ENCODE measurements at places on chromosomes 1 and 21. TPM values are rescaled to one million over a fixed set of nuclear protein-coding genes. Genes with fewer than 3 reads are reported as not detected.

DNA sequence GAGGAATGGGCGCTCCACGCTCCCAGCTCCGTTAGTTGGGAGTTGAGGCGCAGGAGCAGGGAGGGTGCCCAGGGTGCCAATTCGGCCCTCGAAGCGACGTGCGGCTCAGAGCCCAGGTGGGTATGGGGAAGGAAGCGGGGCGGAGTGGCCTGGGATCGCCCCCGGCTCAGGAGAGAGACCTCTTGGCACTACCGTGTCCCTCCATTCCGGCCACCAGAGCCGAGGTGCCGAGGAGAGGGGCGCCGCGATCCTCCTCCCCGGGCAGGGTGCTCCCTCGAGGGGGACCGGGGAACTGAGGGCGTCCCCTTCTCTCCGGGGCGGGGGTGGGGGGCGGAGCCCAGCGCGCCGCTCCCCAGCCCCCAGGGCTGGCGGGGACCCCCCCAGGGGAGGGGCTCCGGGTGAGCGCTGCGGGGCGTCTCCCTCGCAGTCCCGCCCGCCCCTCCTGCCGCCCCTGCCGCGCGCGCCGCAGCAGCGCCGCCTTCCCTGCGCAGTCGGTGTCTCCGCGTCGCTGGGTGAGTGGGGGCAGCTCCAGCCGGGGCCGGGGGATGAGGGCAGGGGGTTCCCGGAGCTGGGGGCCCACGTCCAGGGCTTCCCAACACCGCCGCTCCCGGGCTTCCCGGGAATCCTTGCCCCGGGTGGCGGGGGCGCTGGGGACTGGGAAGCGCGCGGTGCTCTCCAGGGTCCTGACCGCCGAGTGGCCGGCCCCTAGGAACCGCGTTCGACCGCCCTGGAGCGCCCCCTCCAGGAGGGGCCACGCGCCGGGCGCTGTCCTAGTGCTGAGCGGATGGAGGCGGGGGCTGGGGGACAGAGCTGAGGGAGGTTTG lies at the start of gene HPCA:
Gene HPCA (plus strand): TSS at position 488 of the 824 bp plus-strand sequence. CDS start 2,408 bp downstream, outside the sequence.
- H3K27me3 ChIP-seq, result peaks cover 61% of the 10 kb centered on the region
- no peak within 1 kb of the TSS for H3K4me3 ChIP-seq
- H3K4me1 ChIP-seq, result peaks cover 3% of the 10 kb centered on the region
- H3K27ac ChIP-seq, result no peak within 1 kb of the TSS

- H3K4me1 ChIP-seq, result no peaks in the 10 kb centered on the region
- H3K4me3 ChIP-seq, result no peak overlapping the region
- H3K27me3 ChIP-seq, result no peaks in the 10 kb centered on the region
- no peak for DNase-seq
Observed at GRCh38 chr1:3543076-3544039, 68.0 kb downstream of the MEGF6 start.

DNA sequence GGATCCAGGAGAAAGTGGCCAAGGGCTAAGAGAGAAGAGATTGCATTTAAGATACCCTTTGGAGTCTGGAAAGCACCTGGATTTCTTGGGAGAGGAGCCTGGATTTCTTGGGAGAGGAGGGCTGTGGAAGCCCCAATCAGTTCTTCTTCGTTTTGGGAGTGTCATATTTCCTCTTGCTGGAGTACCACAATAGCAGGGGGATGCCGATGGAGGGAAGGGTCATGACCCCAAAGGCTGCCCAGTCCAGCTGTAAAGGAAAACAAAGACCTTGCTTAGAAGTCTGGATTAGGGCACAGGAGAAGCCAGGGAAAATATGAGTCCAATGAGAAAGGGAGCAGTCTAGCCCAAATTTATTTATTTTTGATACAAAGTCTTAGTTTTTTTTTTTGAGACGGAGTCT lies 11.3 kb downstream of the SSR2 start:
- peaks cover 20% of the 10 kb centered on the region for H3K4me1 ChIP-seq
- no peak for DNase-seq
- no peaks in the 10 kb centered on the region for H3K27me3 ChIP-seq
- no peak overlapping the region for H3K4me3 ChIP-seq
- peaks cover 54% of the 10 kb centered on the region for H3K36me3 ChIP-seq

DNA sequence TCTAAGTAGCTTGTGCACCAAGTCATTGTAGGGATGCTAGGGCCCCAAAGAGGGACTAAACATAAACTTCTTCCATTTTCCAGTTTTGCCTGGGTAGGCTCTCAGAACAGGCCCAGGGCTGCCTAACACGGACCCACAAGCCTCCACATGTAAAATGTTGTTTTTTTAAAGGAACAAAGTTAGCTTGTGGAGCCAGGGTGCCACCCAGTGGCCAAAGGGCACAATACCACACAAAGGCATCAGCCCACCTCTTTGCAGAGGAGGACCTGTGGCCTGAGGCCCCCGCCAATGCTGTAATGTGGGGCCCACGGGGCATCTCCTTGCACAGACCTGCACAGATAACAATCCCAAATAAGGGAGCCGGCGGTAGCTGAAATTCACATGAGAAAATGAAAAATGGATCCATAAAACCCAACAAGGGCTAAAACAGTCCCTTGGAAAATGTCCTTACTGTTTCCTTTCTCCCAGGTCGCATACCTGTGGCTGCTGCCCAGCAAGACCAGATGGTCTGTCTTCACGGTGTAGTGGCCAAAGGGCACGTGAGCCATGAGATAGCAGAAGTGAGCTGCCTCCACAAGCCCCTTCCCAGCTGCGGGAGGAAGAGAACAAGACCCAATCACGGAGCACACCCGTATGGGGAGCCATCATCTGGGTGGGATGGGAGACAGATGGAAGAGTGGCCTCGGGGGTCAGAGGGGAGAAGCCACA lies 23.8 kb downstream of the SEC16B start:
- H3K36me3 ChIP-seq, result no peaks in the 10 kb centered on the region
- H3K4me1 ChIP-seq, result no peaks in the 10 kb centered on the region
- peak; percentile 50 for DNase-seq
- no peaks in the 10 kb centered on the region for H3K27me3 ChIP-seq
- H3K27ac ChIP-seq, result no peak overlapping the region

- no peaks in the 10 kb centered on the region for H3K27me3 ChIP-seq
- H3K4me3 ChIP-seq, result peak within 1 kb of the TSS; percentile 93
- DNase-seq, result no peak
- peaks cover 7% of the 10 kb centered on the region for H3K36me3 ChIP-seq
Observed at GRCh38 chr1:155002464-155003226, at the start of gene ZBTB7B. Gene ZBTB7B (plus strand): TSS chr1:155002802. CDS start chr1:155014661, 11,859 bp downstream.

TFAP2E gene
- total RNA-seq, result 1.1 TPM

MR1 gene
- total RNA-seq, result 29.3 TPM

Data from activated CD8-positive, alpha-beta T cell treated with anti-CD3 and anti-CD28 coated beads, Interleukin-2, amount 10 ng/mL, durations not matched to agents 7 days and 5 days (primary cell).